Neural progenitor cell (in vitro differentiated cells): ENCODE measurements at places on chromosomes 16 and 17.

DNA sequence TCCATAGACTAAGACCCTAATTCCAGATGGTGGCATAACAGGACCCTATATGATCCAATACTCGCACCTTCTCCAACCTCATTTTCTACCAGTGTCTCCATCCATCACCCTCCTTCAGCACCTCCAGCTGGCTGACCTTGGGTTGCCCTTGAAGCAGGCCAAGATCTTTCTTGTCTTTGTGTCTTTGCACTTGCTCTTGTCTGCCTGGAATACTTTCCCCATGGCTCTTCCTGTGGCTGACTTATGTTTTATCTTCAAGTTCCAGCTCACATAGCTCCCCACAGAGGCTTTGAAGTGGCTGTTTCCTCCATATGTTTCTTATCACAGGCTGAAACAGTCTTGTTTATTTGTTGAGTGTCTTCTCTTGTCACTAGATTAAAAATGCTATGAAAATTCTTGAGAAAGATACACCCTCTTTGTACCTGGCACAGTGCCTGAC, 29.6 kb upstream of the MMD start:
- DNase-seq: no peak

DNA sequence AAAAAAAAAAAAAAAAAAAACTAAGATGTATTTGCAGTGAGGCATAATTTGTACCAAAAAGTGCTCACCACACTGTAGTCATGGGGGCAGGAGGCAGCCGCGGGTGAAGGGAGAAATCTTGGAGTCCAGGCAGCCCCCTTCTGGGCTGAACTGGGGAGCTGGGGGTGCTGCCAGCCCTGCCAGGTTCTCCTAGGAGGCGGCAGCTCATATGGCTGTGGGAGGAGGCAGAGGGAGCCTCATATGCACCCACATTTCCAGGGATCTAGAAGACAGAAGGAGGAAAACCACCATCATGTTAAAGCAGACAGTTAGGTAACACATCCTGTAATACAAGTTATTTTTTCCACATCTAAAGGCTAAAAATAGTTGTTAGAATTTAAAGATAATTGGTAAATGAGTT, 16.3 kb downstream of the MAPT start:
- DNase-seq: no peak

DNA sequence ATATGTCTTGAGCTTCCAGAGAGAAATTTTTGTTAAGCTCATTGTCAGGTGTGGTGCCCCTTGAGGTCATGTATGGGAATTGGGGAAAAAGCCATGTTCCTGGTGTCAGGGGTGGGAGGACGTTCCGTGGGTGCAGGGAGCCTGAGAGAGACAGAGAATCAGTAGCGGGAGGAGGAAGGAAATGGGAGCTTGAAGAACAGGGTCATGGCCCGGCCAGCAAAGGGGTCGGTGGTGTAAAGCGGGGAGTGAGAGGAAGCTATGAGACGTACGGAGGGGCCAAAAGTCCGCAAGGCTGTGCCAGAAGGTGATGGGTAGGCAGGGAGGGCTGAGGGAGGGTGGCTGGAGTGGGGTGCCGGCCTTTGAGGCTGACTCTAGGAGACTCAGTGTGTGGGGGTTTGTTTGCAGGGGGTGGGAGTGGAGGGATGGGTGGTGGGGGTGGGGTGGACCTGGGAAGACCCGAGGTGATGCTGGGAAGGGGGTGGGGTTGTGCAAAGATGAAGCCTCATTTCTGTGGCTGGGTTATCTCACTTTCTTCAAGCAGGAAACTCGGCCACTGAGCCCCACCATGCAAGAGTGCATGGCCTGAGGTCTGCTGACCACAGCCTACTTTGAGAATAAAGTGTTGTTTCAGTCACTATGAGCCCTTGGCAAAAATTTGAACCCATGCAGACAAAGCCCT, 63.6 kb downstream of the PLCG2 start:
- DNase-seq: no peak

DNA sequence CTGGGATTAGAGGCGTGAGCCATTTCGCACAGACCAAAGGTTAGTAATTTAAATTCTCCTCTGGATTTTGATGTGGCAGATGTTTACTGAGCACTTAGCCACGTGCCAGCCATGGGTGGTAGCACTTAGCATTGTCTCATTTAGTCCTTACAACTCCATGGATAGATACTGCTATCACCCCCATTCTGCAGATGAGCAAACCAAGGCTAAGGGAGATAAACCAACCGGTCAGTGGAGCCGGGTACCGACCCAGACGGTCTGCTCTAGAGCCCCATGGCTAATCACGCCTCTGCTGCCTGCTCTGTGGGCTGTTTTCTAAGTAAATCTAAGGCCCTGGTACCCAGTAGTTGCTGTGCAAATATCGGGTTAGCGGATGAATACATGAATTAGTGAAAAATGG, 12.6 kb upstream of the ADGRG1 start:
- DNase-seq: no peak

DNA sequence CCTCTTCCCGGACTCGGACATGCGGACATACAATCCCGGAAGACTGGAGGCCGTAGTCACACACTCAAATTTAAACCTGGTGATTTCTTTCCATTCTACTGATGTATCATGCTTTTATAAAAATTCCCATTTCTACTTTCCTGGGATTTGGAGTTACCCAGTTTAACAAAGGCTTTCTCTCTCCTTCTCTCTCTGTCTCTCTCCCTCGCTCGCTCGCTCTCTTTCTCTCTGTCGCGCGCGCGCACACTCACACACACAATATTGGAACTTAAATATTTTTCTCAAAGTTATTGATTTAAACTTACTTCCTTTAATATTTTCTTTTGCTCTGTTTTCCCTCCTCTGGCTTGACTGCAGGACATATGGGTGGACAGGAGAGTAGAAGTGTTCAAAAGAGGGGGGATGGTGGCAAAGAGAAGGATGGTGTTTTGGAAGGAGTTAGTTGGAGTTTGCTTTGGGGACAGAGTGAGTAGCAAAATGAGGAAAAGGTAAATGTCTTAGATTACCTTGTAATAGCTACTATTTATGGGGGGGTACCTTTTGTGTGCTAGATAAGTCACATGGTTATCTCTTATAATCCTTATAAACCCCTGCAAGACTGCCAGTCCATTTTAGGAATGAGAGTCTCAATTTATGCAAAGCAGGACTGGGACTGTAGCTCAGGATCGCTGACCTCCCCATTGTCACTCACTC, 878 bp upstream of the TRIM25 start:
- no peak for DNase-seq

DNA sequence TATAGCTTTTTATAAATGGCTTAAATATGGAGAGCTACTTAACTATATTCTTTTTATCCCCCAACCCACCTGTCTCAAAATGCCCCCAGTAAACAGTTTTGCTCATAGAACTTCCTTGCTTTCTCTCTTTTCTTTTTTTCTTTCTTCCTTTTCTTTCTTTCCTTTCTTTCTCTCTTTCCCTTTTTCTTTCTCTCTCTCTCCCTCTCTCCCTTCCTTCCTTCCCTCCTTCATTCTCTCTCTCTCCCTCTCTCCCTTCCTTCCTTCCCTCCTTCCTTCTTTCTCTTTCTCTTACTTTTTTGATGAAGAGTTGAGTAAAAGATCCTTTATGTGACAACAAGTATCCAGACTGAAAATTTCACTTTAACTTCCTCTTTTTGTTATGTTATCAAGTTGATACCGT, 48.2 kb downstream of the KCNJ2 start:
- DNase-seq: no peak

DNA sequence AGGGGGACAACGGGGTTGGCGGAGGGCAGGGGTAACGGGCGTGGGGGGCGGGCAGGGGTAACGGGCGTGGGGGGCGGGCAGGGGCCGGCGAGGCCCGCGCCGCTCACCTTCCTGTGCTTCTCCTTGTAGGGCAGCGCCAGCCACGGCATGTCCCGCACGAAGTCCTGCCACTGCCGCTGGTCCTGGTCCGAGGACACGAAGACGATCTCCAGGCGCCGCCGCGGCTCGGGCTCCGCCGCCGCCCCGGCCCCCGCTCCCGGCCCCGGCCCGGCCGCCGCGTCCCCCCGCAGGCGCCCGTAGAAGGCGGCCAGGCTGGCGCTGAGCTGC, 401 bp downstream of the NXN start:
- no peak for DNase-seq
